ENCODE measurements at places on chromosomes 2 and 18.
A peak's percentile ranks its signal among the peaks of the same experiment; 100 is the strongest.

DNA sequence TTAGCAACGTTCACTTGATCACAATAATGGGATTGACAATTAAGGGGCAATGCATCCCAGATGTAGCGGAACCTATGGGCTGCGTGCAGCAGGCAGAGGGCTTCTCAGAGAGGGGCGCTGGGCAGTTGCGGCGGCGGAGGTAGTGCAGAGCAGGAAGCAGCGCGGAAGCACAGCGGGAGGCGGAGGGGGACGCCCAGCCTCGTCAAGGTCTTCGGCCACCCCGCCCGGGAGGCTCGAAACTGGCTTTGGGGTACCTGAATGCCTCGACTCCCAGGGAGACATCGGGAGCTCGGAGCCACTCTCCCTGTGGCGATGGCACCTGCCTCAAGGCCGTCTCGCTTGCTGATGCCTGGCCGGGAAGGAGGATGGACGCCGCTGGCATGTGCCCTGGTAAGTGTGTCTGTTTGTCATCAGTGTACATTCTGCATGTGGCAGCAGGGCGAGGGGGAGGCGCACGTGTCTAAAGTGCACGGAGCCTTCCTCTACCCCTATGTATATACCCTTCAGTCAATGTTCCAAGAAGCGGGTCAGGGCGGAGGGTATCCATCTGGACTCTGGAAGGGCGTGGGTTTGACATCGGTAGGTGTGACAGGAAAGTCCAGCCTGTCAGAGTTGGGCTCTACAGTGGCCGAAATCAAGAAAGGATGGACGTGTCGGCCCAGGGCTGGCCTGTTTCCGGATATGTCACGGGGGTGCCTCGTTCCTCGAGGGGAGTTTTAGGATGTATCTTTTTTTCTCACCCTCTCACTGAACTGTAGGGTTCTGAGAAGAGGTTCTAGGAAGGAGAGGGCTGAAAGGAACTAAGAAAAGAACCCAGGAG lies 7.5 kb upstream of the SP9 start:
- DNase-seq, result no peak

DNA sequence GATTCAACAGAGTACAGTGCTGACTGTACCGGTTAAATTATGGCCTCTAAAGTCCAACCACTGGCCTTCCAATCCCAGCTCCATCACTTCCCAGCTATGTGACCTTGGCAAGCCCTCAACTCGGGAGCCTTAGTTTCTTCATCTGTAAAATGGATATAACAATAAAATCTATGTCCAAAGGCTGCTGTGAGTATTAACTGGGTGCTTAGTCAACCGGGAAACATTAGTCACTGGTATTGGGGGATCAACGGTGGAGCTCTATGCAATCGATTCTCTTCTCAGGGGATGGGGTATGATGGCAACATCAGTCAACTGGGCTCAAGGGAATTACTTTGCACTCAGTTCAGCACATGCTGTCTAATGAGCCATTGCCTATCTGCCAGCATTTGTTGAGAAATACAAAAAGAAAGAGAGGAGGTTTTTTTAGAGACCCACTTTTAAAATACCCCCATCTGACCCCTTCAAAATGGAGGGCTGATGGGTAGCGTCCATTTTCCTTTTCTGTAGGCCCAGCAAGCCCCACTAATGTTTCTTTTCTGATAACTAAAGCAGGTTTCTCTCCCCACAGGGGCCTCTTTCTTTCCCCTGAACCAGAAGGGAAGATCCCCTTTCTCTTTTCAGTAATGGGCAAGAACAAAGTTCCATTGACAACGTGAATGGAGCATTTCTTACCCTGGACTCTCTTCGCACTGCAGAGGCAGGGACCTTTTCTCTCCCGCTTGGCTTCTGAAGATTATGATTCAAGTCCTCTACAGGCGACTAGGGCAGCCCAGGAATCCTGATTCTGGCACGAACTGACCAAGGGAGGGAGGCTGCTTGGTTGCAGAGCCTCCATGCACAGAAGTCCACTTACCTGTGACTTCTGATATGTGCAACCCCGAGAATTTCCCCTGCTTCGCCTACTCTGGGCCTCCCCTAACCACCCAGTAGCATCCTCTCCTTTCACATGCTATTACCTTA lies 8.7 kb upstream of the AGFG1 start:
- DNase-seq, result no peak

GRCh38 chr18:48404716-48405507 lies 4.3 kb downstream of the ZBTB7C start:
- DNase-seq, result no peak

DNA sequence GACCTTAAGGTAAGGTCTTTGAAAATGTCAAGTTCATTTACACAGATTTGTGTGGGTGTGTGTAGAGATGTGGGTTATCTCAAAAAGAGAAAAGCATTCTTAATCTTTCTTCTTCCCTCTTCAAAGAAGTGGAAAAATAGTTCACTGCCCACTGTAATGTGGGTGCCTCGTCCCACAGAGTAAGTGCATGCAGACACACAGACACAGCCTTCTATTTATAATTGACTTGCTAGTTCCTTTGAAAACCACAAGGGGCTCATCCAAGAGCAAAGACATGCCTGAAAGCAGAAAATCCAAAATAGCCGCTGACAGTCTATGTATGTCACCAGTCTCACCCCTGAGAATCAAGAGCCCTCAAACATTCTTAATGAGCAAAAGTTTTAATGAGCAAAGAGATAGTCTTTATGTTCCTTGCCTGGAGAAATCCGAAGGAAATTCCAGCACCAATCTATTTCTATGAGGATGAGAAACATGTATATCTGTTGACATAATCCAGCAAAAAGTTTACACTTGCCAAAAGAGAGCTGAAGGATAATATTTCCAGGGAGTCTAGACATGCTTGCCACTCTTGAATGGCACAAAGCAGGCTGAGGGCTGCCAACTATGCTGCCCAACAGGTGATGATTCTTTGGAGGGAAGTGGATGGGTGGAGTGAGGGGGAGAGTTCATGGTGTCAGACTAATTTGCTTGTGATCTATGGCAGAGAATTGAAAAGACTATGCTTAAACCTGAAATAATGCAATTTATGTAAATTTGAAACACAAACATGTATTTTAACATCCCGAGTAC lies 93.9 kb downstream of the ACVR1 start:
- no peak for DNase-seq

DNA sequence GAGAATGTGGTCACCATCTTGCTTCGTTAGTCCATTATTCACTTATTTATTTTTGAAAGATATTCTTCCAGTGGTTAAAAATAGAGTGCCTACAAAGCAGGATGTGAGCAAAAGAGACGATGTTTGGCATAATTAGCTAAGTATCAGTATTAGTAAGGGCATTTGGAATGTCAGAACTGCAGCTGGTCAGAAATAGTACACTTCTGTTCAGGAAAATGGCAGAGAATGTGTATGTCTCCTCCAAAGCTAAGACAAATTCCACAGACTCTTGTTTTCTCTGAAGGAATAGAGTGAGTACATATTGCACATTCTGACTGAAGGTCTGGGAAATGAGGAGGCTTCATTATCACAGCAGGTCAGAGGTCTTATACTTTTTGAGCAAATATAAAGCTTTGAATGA lies 209.0 kb downstream of the L3MBTL4 start:
- DNase-seq, result no peak

DNA sequence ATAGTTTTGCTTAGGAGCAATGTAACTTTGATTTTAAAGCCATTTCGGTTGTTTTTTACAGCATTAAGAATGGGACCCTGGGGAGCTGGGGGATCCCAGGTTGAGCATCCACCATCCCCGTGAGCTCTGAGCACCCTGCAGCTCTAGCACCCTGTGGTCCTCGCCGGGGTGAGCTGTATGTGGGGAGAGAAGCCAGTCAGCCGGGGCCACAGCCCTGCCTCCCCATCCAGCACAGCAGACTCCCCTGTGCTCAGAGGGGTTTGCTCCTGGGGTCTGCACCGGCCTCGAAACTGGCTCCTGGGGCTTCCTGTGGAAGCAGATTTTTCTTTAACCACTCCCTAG lies 1.3 kb downstream of the COL6A3 start:
- no peak for DNase-seq

DNA sequence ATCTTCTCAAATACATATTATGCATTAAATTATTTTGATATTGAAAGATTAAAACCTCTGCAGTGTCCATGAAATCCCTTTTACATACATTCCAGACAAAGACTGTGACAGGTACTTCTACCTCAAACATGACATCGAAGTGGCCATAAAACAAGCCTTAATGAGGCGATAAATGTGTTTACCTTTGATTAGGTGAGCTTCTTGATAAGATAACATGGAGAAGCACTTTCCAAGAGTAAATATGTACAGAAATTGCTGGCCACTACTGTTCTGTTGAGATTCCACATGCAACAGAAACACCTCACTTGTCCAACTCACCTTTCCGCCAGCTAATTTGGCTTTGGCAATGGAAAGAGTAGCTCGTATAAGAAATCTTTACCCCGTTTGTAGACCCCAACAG lies 55.2 kb downstream of the ZEB2 start:
- DNase-seq, result no peak

GRCh38 chr2:237669628-237670392 lies 42.4 kb downstream of the LRRFIP1 start:
- DNase-seq, result peak; percentile 65

DNA sequence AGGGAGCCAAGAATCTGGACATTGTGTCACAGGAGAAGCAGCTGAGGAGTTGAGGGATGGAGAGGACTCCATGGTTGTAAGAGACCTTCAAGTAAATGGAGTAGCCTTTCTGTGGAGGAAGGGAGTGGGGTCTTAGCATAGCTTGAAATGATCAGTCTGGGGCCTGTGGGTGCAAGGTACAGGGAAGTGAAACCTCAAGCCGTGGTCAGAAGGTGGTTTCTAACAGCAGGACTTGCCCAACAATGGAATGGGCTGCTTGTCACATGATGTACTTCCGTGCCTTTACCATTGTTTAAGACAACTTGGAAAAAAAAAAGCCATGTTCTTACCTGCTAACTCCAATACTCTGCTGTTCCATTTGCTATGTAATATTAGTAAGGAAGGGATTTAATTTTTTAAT lies 140.7 kb downstream of the LDLRAD4 start:
- DNase-seq, result no peak
